ENCODE measurements at places on chromosomes 1 and 21. TPM values are rescaled to one million over a fixed set of nuclear protein-coding genes. Genes with fewer than 3 reads are reported as not detected.

Gene IL24
- total RNA-seq, result not detected

Gene CD84
- total RNA-seq, result under 0.01 TPM

Gene SHISA4
- total RNA-seq, result 13.9 TPM

Gene MYOG
- total RNA-seq, result not detected

Gene ARHGEF11
- total RNA-seq, result 30.0 TPM

Gene ADAMTS1
- total RNA-seq, result 1,477 TPM

Gene LCK
- not detected for total RNA-seq

Gene NOC2L
- total RNA-seq, result 91.7 TPM

Gene SLC35E2B
- total RNA-seq, result 18.4 TPM

Gene NR1I3
- not detected for total RNA-seq

Gene NCDN
- 23.3 TPM for total RNA-seq

Gene CCDC185
- not detected for total RNA-seq

Gene ALPL
- under 0.01 TPM for total RNA-seq

Gene DNASE2B
- total RNA-seq, result not detected

Gene RGS16
- total RNA-seq, result 0.87 TPM

Gene MAN1C1
- total RNA-seq, result 8.9 TPM
